Fibroblast of skin of back (primary cell): ENCODE measurements at places on chromosomes 5 and 9.

- DNase-seq: no peak
Measured at GRCh38 chr9:90807006-90807405, 5.4 kb downstream of the SYK start.

DNA sequence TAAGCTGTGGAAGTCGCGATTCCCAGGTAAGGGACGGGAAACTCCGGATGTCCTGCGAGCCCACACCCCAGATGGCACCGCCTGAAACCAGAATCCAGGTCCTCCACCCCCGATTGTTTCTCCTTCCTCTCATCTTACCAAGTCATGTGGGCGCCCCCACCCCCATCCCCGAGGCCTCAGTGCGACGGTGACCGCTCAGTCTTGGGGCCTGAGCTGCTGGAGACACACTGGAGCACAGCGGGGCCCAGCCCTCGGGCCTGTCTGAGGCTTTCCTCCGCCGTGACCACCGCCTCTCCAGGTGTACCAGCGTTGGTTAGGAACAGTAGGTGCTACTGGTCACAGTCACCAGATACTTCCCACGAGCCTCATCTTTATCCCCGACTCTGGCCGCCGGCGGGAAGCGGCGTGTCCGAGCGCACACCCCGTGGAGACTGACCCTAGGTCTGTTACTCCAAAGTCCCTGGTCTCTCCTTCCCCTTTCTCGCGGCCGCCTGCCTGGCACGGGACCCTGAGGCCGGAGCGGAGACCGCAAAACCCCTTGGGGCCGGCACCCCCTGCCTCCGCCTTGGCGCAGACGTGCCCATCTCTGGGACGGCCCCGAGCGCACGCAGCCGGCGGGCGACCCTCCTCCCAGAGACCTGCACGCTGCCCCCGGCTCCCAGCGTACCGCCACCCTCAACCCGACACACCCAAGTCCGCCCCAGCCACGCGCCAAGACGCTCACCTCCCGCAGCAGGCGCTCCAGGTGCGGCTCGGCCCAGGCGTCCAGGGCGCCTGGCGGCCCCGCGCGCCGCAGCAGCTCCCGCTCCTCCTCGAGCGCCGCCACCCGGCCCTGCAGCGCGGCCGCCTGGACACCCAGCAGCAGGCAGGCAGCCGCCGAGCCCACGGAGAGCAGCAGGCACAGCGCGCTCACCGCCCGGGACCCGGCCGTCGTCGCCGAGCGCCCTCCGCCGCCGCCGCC, 733 bp downstream of the COL23A1 start:
- DNase-seq: peak; percentile 52

DNA sequence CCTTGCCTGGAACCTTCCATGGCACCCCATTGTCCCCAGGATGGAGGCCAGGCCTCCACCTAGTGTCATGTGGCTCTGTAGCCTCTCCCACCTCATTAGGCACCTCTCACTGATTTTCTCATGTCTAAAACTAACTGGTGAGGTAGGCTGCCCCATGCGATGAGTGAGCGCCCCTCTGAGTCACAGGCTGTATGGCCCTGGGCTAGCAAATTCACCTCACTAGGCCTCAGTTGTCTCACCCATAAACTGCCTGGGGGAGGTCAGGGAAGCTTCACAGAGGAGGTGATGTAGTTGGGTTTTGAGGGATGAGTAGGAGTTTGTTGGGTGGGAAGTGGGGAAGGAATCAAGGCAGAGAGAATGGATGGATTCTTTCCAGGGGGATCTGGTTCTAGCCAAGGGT, 8.8 kb downstream of the RXRA start:
- DNase-seq: peak; percentile 42

DNA sequence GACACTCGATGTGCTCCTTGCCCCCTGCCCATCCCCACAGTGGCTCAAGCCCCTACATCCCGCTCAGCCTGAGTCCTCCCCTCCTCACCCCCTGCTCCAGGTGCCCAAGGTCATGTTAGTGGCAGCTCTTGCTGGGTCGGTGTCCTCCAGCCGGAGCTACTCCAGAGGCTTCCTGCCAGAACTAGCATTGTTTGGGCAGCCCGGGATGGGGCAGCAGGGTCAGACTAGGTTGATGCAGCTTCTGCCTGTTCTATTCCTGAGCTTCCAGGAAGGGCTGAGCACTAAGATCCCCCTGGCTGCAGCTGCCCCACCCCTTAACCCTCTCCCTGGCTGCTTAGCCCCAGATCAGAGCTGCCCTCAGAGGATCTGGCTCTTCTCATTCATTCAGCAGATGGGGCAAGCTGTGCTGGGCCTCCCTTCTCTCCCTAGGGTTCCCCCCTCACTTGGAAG, 671 bp downstream of the RGS14 start:
- DNase-seq: no peak

GRCh38 chr9:60545878-60546385, 368.3 kb upstream of the SPATA31A5 start:
- DNase-seq: no peak

DNA sequence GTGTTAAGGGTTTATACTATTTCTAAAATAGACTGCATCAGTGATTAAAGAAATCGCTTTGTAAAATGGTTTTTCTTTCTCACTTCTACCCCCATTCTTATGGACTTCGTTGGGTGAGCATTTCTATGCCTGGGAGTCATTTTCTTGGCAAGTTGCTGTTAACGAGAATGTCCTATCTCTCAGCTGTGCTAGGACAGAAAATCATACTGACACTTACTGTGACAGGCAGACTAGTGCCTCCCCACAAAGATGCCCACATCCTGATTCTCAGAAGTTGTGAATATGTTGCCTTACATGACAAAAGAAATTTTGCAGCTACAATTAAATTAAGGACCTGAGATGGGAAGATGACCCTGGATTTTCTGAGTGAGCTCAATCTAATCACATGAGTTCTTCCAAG, 65.1 kb upstream of the NMUR2 start:
- no peak for DNase-seq

GRCh38 chr5:2204366-2205184, 321.9 kb upstream of the IRX4 start:
- no peak for DNase-seq

DNA sequence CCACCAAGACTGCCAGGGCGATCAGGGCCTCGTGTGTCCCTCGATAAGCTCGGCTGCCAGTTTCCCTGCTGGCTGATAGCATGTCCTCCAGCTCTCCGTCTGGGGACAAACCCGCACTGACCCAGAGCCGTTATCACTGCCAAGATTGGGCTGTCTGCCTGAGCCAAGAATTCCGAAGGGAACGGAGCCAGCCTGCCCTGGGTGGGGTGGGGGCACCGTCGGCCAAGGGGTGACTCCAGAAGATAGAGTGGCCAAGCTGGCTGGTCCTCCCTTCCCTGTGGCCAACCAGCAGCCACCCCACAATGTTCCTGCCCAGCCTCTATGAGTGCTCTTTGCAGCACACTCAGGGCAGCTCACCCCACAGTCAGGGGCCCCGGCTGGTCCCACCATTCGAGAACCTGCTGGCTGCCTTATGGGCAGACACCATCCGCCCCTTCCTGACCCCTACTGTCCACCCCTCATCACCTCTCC, 29.4 kb downstream of the HRH2 start:
- no peak for DNase-seq

GRCh38 chr5:42943931-42944631, 96.0 kb downstream of the ANXA2R start:
- peak; percentile 37 for DNase-seq

GRCh38 chr9:98795970-98796363, 388 bp downstream of the ANKS6 start:
- DNase-seq: no peak

DNA sequence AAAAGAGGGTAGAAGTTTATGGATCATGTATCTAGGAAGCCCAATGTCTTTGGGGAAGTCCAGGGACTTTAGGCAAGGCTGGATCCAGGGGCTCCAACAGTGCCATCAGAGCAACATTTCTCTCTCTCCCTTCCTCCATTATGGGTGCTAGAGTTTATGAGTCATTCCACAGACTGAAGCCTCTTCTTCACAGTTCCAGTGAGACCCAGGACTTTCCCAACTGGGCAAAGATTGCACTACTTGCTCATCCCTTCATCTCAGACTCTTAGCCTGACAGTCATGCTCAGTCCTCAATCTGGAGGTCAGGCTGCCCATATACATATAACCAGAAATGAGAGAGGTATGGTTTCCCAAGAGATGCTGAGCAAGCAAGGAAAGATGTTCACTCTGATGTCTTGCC, 110.7 kb downstream of the FEM1C start:
- no peak for DNase-seq

DNA sequence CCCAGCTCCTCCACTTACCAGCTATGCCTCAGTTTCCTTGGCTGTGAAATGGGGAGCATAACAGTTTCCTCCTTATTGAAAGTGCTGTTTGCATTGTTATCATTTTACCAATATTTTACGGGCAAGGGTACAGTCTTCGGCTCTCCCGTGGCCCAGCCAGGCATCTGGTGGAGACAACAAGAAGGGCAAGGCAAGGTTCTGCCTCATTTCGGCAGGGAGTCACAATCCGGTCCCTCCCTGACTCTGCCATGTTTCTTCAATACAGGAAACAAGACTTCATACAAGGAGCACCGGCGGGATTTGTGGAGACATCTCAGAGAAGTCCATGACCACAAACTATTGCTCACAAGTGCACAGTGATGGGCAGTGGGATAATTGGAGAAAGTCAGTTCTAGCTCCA, 174.0 kb downstream of the FGF18 start:
- DNase-seq: no peak

GRCh38 chr9:137412431-137412830, 10.5 kb downstream of the EXD3 start:
- peak; percentile 19 for DNase-seq
